ENCODE measurements at places on chromosomes 12 and 14. TPM values are rescaled to one million over a fixed set of nuclear protein-coding genes. Genes with fewer than 3 reads are reported as not detected.

Gene PTPRQ
- total RNA-seq = 2.8 TPM

- H3K4me3 ChIP-seq = no peak overlapping the region
- H3K27ac ChIP-seq = no peak overlapping the region
- no peaks in the 10 kb centered on the region for H3K27me3 ChIP-seq
- no peaks in the 10 kb centered on the region for H3K4me1 ChIP-seq
- H3K36me3 ChIP-seq = no peaks in the 10 kb centered on the region
These were observed 344.1 kb upstream of the PDE3A start for GRCh38 chr12:20024194-20024593.

Gene AICDA
- total RNA-seq = not detected

DNA sequence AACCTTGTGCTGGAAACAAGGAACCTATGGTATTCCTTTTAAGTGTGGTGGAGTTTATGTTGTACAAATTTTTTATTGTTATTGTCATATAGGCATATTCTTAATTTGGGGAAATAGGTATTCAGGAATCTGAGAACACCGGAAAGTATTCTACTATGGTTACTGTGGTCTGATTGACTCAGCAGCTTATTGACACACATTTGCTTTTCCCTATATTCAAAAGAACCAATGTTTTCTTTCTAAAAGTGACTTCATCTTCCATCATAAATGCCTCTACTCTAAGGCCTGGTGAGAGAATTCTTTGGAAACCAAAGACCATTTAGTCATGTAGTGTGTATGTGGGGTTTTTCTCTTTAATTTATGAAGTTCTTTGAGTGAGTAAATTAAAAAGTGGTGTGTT is 474.8 kb downstream of the TMTC2 start:
- no peaks in the 10 kb centered on the region for H3K27me3 ChIP-seq
- H3K4me1 ChIP-seq = no peaks in the 10 kb centered on the region
- DNase-seq = peak; percentile 4
- no peak overlapping the region for H3K27ac ChIP-seq

DNA sequence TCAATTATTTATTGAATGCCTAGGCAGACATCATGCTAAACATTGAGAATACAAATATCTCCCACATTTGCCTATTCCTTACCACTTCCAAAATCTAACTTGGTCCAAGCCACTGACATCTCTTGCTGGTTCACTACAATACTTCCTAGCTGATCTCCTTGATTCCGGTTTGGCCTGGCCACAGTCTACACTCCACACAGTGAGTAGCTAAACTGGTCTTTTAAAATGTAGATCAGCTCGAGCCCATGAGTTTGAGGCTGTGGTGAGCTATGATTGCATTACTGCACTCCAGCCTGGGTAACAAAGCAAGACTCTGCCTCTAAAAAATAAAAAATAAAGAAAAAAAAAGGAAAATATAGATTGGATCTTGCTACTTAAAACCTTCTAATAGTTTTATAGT is 7.6 kb upstream of the ATP5MC2 start:
- no peaks in the 10 kb centered on the region for H3K4me1 ChIP-seq
- H3K27ac ChIP-seq = no peak overlapping the region
- no peaks in the 10 kb centered on the region for H3K36me3 ChIP-seq
- peaks cover 12% of the 10 kb centered on the region for H3K27me3 ChIP-seq

Gene TAS2R9
- total RNA-seq = not detected

- H3K36me3 ChIP-seq = no peaks in the 10 kb centered on the region
- no peak for DNase-seq
- H3K4me1 ChIP-seq = peaks cover 14% of the 10 kb centered on the region
- no peak overlapping the region for H3K27ac ChIP-seq
These were observed 27.5 kb upstream of the IRF2BPL start for GRCh38 chr14:77055981-77056380.

- no peaks in the 10 kb centered on the region for H3K36me3 ChIP-seq
- no peaks in the 10 kb centered on the region for H3K4me1 ChIP-seq
- H3K27ac ChIP-seq = no peak overlapping the region
- no peak for DNase-seq
- no peak overlapping the region for H3K4me3 ChIP-seq
These were observed 7.2 kb downstream of the ANKS1B start for GRCh38 chr12:99977550-99977949.
